Brain microvascular endothelial cell (primary cell): ENCODE measurements at places on chromosomes 7 and 10.
A peak's percentile ranks its signal among the peaks of the same experiment; 100 is the strongest.

DNA sequence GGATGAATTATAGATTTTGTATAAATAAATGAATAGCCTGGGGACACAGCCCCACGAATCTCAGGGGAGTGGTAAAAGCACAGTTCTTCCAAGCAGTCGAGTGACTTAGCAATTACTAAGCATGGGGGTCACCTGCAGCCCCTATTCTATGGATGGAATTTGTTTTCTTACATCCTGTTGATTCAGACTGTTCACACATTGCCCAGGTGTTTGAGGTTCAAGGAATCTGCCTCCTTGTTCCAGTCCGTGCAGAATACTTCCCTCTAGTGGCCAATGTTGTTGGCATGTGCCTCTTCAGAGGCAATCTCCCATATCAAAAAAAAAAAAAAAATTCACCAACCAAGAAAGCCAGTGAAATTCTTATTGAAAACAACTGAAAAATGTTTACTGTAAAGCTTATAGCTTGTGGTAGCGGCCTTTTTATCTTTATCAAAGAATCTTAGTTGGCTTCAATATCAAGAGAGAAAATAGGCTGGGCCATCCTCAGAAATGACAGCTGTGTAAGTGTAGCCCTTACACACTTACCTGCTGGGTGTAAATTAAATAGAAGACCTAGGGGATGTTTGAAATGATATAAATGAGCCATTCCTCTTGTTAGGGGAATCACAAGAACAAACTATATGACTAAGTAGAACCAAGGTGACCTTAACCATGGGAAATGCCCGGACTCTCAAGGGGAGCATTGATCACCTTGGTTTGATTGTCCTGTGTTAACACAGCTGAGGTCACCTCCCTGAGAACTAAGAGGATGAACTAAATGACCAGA, 7.8 kb downstream of the LIPM start:
- peak; percentile 43 for DNase-seq

DNA sequence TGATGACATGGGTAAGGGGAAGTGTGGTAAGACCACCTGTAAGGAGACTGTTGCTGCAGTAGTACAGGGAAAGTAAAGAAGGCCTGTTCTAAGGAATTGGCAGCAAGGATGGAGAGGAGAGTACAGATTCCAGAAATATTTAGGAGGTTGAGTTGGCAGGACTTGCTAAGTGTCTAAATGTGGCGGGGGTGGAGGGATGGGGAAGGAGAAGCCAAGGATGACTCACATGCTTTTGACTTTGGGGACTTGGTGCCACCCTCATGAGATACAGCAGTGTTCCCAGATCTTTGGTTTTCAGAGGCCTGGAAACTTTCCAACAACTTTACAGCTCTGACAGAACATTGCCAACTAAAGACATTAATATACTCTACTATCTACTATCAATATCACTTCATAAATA, 45.4 kb downstream of the CDK6 start:
- peak; percentile 53 for DNase-seq

GRCh38 chr10:6918305-6918704, 338.2 kb upstream of the PRKCQ start:
- peak; percentile 8 for DNase-seq

DNA sequence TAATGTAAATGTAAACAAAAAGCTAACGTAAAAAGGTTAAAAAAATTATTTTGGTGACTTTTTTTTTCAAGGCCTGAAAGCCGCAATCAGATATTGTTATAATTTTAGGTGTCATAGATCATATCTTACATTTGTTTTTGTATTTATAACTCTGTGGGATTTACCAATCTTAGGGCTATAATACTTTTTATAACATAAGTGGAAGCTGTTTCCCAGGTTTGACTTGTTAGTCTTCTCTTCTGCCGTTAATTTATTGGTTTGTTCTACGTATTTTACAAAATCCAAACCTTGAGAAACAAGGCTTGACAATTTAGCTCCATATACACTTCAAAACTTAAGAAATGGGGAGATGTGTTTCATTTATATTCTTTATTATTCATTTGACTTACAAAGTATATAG, 119.4 kb downstream of the EVX1 start:
- DNase-seq, result no peak

DNA sequence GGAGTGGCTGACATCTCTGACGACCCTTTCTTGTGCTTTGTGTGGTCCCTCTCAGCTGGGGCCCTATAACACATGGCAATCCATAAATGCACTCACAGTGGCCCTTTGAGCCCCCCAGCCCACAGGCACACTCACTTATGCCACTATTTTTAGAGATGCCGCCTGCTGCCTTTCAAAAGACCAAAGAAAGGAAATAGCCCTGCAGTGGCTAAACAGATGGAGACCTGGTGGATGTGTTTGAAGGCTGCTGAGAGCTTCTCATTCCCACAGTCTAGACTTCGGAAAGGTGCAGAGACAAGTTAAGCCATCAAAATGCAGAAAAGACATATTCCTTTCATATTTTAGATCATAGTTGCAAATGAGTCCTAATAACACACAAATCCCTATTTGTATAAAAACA, 42.0 kb upstream of the PDZD8 start:
- DNase-seq, result no peak

- DNase-seq, result no peak
These were observed 31.1 kb downstream of the LMTK2 start for GRCh38 chr7:98137826-98138151.

GRCh38 chr7:918441-919113, 35.9 kb downstream of the ADAP1 start:
- no peak for DNase-seq

- DNase-seq, result no peak
These were observed 33.3 kb downstream of the LRMDA start for GRCh38 chr10:75464478-75465449.
